ENCODE measurements at places on chromosomes 3 and 15.

DNA sequence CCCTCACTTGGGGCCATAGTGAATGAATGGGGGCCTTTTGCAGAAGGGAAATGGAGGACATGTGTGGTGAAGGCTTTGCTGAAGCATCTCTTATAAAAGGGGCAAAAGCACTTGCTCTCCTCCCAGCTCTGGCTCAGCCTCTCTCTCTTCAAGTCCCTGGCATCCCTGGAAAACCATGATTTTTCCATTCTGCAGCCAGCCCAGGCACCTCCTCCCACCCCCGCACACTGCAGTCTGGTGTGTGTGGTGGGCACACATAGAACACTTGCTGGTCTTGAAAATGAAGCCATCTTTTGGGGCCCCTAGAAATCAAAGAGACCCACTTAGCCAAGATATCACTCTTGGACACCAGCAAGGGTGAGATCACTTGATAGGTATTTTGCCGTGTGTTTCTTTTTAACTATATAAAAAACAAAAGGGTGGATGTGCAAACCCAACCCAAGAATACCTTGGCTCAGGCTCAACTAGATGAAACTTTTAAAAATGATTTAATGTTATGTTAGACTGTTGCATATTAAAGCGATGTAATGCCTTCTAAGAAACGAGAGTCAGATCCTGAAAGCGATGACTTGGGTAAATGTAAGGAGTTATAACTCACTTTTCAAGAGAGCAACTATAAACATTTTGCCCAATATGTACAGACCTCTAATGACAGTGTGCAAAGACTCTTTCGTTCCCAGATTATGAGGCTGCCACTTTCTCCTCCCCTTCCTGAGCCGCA lies 16.4 kb upstream of the ALDH1A3 start:
- DNase-seq = no peak

DNA sequence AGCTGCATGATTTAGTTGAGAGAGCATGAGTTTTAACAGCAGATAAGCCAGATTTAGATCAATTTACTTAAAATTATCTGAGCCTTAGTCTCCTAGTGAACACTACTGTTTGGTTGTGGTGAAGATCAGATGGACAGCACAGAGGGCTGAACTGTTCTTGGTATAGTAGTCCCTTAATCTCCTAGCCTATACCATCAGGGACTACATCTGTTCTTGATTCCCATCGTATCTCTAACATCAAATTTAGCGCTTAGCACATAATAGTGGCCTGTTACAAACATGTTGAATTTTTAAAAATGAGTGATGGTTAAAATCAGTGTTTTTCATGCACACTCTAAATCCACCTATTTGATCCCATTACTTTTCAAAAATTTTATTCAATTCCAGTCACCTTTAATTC lies 507.7 kb downstream of the GRM7 start:
- DNase-seq = no peak

DNA sequence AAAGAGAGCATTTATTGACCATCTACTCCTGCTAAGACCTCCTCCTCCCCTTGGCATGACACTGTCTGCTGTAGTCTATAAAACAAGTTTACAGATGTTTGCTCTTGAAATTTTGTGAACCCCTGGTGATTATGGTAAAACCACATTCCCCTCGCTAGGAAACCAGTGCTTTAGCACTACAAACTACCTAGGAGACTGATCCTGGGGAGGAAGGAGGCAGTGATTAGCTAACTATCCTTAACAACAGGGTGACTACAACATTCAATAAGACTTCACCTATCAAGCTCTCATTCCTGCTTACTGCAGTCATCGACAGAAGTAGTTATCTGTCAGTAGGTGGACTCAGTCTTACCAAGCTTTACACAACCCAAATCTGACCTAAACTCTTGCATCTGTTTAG lies 371.3 kb downstream of the TUSC7 start:
- no peak for DNase-seq

DNA sequence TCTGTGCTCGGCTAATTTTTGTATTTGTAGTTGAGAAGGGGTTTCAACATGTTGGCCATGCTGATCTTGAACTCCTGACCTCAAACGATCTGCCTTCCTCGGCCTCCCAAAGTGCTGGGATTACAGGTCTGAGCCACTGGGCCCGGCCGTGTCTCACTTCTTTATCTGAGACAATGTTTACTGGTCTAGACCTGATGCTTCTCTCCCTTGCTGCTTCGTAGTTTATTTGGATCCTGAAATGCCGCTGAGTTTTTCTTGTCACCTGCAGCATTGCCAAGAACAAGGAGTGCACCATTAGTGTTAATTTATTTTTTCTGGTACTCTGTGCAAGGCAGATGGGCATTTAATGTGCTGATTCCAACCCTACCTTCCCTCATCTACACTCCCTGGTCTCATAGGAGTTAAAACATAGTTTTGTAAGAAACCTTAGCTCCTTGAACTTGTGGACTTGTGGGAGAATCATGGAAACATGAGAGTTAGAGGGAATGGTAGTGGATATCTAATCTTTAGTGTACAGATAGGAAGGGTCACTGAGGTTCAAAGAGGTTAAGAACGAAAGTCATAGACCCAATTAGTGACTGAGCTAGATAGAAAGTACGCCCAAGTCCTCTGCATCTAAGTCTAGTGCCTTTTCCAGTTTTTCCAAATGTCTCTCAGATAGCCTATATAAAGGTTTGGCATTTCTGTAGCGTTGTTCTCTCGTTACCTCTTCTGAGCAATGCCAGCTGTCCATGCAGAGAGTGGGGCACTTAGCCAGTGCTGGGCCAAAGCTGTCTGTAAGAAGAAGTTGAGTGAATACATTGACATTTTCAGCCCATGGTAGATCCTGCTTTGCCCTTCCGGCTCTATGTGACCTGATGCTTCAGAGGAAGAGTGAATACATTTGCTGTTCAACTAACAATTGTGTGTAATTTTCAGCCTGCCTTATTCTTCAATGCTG lies 244.1 kb downstream of the LPP start:
- no peak for DNase-seq

- DNase-seq = no peak
Measured at GRCh38 chr3:145798007-145798406, 363.0 kb downstream of the PLOD2 start.

- no peak for DNase-seq
Measured at GRCh38 chr3:94716326-94717018, 653.6 kb downstream of the NSUN3 start.

DNA sequence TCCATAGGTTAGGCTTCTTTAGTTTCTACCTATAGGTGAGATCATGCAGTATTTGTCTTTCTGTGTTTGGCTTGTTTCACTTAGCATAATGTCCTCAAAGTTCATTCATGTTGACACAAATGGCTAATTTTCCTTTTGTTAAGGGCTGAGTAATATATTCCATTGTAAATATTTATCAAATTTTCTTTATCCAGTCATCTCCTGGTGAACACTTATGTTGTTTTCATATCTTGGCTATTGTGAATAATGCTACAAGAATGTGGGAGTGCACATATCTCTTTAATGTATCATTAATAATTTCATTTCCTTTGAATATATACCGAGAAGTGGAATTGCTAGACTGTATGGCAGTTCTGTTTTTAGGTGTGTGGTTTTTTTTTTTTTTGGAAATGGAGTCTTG lies 250.9 kb upstream of the SEMA6D start:
- DNase-seq = no peak

- no peak for DNase-seq
Measured at GRCh38 chr15:39835550-39835949, 52.9 kb upstream of the FSIP1 start.

DNA sequence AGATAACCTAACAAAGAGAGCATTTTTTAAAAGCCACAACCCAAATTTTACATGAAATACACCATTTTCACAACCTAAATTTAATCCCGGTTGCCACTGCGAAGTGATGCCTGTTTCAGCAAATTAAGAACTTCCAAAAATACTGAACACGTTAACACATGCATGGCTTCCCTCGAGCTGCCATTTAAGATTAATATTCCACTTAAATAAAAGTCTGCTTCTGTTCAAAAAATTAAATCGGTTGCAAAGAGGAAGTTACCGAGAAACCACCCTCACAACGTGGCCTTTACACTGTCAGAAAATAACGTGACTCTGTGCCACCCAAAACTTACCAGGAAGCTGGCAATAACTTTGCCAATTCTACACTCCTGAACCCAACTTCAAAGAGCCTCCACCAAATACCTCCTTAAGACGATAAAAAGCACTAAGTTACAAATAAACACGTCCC lies 1.2 kb downstream of the TBL1XR1 start:
- DNase-seq = no peak

- DNase-seq = no peak
Measured at GRCh38 chr15:80098341-80098740, 38.9 kb downstream of the ZFAND6 start.

GRCh38 chr3:193677734-193678133 lies 84.7 kb downstream of the OPA1 start:
- DNase-seq = no peak

- no peak for DNase-seq
Measured at GRCh38 chr3:168273917-168274316, 178.2 kb upstream of the GOLIM4 start.

DNA sequence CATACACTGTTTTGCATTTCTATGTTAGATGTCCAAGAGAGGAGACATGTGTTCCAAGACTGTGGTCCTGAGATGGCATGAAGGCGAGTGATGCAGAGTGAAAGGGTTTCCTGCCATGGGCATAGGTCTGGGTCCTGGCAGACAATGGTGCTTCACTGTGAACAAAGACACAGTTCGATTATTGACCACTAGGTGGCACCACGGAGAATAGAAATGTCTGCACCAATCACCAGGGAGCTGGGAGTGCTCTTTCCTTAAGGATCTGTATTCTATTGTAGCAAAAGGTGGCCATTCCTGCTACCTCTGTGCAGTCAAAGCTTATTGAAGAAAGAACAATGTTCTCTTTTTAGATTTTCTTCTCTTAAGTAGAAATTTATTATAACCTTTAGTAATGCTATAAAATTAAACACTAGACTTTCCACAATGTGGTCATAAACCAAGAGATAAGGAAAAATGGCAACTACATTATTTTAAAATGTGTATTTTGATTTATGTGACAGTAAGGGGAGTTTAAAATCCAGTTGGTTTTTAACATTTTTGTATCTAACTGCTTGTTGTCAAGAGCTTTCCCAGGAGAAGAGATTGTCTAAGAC lies 88.7 kb downstream of the GABRG3 start:
- DNase-seq = no peak
